ENCODE measurements at places on chromosomes 5 and 9. TPM values are rescaled to one million over a fixed set of nuclear protein-coding genes. Genes with fewer than 3 reads are reported as not detected.

Gene CFAP157
- polyA plus RNA-seq = 0.14 TPM

- no peak for DNase-seq
Observed at GRCh38 chr9:73141282-73141681, 10.4 kb upstream of the ANXA1 start.

DNA sequence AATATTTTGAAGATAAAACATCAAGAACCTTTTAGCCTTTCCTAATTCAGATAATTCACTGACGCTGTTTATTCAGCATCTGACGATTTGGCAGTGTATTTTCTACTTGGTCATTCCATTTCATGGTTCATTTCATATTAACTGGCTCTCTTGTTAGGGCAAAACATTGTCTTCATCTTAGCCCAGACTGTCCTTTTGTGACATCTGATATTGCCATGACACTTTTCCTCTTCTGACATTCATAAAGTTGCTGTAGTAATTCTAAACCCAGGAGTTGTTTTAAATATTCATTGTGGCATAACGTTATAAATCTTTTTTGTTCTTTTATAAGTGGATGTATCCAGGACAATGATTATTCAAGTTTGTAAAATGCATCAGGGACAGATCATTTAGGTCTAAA, 1.8 kb downstream of the SCAMP1 start:
- DNase-seq = no peak

DNA sequence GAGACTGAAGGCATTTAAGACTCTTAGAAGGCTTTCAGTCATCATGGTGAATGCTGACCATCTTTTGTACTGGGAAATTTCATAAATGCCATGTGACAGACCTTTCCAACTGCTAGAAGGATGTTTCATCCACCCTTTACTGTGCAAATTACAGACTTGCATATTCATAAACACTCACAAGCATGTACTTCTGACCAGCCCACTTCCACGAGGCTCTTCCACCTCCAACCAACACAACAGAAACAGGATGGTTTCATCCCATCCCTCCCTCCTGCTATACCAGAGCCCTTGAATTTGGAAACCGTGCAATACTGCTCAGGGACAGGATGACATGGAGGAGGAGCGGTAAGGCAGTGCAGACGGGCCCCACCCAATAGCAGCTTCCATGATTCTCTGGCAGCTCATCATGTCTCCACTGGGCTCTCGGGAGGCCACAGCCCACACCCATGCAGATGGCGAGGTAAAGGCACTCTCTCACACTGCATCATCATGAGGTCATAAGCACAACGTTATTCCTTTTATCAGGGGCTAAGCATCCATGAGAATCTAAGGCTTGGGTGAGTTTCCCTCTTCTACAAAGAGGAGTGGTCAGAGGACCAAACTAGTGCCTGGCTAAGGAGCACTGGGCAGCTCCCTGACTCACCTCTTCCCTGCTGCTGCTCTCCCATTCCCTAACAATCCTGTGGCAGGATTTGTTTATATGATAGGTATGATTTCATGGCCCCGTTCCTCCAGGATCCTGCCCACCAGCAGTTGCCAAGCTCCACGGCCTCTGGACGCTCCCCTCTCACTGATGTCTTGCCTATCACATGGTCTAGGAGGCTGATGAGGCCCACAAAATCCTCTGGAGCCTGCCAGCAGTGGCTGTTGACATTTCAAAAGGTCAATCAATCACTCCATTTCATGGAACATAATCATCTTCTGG, 94.4 kb upstream of the FSTL4 start:
- DNase-seq = no peak

- no peak for DNase-seq
Observed at GRCh38 chr9:138098908-138099791, 221.6 kb downstream of the CACNA1B start.

- DNase-seq = no peak
Observed at GRCh38 chr5:82975396-82975795, 101.8 kb downstream of the TMEM167A start.

- no peak for DNase-seq
Observed at GRCh38 chr9:117178596-117179375, 236.1 kb downstream of the ASTN2 start.

DNA sequence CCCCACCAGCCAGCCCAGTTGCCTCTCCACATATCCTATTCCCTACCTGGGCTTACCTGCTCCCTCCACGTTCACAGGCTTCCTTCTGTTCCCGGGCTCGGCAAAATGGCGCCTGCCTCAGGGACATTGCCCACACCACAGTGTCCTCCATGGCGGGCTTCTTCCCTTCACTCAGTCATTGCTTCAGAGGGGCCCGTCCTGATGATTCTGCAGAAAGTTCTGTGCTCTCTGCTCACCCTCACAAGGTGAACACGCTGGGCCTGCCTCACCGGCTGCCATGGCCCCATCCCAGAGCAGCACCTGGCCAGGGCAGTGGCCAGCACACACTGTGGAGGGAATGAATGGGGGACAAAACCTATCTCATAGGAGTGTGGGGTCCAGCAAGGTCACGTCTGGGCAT, 313.0 kb downstream of the GADD45G start:
- DNase-seq = no peak

DNA sequence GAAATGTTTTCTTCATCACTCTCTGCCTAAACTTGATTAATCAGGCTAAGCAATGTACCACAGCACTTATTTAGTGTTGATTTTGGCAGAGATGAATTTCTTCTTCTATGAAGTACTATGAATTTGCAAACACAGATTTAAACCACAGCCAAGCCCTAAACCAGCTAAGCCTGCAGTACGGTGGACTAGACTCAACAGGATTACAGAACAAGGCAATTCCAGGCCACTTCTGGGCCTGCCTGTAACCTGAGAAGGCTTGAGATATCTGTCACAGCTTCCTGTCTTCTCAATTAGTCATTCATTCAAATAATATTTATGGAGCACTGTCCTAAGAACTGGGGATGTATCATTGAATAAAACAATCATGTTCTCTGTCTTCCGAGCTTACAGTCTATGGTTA, 32.4 kb upstream of the CAST start:
- DNase-seq = no peak

Gene BTNL3
- polyA plus RNA-seq = not detected

- DNase-seq = no peak
Observed at GRCh38 chr5:149724130-149724840, 5.8 kb upstream of the PPARGC1B start.

Data from AG04450 (cell line).